ENCODE measurements at places on chromosomes 2 and 18. TPM values are rescaled to one million over a fixed set of nuclear protein-coding genes. Genes with fewer than 3 reads are reported as not detected.

DNA sequence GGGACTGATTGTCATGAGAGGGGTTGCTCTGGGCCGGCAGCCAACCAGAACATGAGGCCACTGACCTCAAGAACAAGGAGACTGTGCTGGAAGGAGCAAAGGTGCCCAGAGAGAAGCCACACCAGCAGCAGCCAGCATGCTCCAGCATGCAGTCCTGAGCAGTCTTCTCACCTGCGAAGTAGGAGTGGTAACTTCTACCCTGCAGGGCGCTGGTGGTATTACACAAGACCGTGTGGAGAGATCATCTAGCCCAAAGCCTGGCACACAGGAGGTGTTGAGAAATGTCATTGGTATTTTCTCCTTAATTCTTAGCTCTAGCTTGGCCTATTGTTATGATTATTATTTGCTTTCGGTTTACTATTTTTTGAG, 132.7 kb downstream of the TSN start:
- no peak for DNase-seq

DNA sequence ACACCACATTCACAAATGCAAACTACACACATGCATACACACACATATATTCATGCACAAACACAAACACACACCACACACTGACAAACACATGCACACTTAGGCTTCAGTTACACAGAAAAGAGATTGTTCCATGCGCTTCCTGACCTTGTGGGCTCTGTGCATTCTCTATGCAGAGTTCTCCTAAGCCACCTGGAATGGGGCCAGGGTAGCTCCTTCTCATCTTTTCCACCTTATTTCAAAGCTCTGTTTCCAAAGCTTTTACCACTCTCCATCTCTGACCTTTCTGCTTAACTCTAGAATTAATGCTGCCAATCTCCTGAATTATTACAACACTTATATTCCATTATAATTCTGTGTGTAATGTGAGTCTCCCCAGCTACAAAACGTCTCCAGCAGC, 522.3 kb upstream of the MYT1L start:
- DNase-seq: no peak

DNA sequence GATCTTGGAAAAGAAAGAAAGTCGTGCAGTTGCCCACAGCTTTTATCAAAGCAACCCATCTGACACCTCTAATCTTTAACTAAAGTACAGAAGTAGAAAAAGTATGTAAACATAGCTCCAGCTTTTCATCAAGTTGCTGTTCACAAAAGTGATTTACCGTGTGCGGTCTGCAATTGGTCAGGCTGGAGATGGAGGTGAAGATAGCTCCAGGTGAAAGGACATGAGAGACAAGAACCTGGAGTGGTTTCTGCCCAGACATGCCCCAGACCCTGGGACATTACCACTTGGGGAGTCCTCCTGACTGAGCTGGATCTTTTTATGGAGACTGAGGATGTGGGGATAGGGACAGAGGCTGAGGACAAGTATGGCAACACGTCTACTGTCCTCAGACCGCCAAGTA, 82.7 kb downstream of the LAMA1 start:
- no peak for DNase-seq

GRCh38 chr2:88666576-88666975, 24.9 kb upstream of the RPIA start:
- DNase-seq: no peak

GRCh38 chr2:147449323-147449991, 395.4 kb upstream of the ACVR2A start:
- DNase-seq: no peak

DNA sequence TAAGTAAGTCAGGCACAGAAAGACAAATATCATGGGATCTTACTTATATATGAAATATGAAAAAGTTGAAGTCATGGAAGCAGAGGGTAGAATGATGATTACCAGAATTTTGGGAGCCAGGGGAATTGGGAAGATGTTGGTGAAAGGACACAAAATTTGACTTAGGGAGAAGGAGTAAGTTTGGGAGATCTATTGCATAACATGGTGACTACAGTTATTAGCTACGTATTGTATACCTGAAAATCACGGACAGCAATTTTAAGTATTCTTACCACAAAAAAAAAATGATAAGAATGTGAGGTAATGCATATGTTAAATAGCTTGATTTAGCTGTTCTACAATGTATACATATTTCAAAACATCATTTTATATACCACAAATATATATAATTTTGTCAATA, 94.2 kb upstream of the COL5A2 start:
- no peak for DNase-seq

DNA sequence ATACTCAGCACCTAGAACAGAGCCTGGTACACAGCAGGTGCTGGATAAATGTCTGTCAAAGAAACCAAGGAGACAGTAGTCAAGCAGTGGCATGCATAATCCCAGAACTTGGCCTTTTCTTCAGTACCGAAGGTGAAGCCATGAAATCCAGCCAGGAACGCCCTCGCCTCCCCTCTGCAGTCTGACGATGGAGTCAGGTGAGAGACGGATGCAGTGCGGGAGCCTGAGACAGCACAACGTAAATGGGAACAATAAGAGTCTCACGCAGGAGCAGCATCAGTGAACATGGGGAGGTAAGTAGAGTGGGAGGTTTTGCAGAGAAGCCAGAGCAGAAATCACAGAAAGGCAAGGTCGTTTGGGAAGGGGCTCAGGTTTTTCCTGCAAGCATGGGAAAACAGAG, 389.3 kb upstream of the MYT1L start:
- no peak for DNase-seq

DNA sequence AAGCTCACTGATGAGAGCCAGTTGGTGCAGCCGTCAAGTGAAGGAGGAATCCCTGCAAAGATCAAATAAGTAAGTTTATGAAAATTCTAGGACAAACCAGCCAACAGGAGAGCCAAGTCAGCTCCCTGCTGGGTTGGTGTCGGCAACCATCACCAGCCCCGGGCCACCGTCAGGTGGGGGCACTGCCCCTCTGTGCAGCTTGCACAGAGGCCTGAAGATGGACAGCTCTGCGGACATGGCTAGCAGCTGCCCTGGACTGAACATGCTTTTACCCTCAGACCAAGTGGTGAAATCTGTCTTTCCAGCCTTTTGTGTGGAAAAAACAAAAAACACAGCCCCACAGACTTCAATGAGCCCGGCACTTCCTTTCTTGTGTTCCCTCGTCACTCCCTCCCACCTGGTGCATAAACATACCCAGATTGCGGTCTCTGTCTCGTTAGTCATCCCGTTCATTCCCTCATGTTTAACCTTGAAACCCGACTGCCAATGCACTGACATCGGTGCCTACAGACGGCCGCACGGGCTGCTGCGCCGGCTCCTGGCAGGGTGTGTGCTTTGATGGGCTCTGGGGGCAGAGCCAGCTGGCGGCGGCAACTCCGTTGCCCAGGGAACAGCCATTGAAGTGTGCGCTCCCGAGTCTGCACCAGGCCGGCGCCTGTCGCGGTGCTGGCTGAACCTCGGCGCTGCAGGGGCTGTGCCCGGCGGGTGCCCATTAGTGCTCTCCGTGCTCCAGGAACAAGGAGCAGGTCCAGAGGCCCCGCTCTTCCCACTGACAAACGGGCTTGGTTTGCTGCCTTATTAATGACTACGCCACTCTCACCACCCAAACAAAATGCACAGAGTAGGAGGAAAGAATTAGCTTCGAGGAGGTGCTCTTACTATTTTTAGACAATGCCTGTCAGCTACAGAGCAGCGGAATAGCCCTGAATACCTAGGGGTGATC, 95.3 kb downstream of the EIPR1 start:
- DNase-seq: peak; percentile 96

DNA sequence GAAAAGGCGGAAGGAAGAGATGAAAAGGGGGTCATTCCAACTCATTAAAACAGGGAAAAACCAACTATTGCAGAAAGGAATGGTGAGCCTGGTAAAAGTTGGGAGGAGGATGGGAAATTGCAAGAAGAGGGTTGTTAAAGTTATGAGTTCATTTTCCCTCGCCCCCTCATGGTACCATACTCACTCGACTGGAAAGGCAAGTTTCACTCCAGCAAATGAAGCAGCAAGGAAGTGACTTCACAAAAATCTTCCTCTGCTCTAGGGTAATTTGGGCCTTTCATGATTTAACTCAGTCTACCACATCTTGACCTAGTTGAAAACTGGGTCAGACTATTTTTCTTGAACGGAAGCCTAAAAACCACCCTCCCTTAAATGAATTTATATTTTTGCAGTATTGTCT, 22.8 kb upstream of the DAW1 start:
- no peak for DNase-seq

- DNase-seq: no peak
Measured at GRCh38 chr2:75657798-75658197, 11.2 kb downstream of the MRPL19 start.

GRCh38 chr2:131580187-131580586, 52.5 kb downstream of the CCDC74A start:
- DNase-seq: no peak

DNA sequence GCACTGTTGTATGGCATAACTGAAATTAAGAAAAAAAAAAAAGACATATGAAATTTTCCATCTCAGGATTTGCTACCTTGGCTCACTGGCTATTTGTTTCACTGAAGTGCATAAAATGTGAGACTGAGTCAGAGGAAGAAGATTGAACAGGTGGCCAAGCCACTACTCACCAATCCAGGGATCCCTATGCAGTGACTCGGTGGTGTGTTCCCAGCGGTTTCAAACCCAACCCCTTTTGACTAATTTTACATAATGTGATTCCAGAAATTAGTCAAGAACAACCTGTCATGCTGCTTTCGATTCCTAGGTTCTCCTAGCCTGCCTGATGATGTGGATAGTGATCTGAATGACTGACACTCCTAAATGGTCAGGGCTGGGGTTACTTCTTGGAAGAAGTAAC, 77.3 kb downstream of the KLHL14 start:
- no peak for DNase-seq

- DNase-seq: peak; percentile 22
Measured at GRCh38 chr2:151560289-151560688, 150.6 kb downstream of the RIF1 start.

- no peak for DNase-seq
Measured at GRCh38 chr2:191038241-191038725, 24.3 kb upstream of the STAT1 start.

- DNase-seq: no peak
Measured at GRCh38 chr2:74457549-74458131, 598 bp upstream of the WBP1 start.

- DNase-seq: no peak
Measured at GRCh38 chr2:113124181-113124961, 3.0 kb upstream of the IL1RN start.

DNA sequence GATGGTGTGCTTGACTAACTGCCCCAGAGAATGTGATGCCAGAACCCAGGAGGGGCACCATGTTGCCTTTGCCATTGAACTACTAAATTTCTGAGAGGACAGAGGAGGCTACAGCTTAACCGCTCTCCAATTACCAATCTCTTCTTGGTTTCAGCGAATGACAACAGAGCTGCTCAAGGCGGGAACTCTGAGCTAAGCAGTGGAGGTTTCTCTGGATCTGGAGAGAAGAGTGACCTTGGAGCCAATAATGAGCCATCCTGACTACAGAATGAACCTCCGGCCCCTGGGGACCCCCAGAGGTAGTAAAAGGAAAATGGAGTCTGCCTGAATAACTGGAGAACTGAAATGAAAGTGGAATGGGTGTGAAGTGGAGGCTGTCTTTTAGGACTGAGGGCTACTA, 53.2 kb downstream of the DIS3L2 start:
- DNase-seq: no peak

GRCh38 chr2:12076810-12077209, 330.4 kb downstream of the LPIN1 start:
- peak; percentile 51 for DNase-seq

DNA sequence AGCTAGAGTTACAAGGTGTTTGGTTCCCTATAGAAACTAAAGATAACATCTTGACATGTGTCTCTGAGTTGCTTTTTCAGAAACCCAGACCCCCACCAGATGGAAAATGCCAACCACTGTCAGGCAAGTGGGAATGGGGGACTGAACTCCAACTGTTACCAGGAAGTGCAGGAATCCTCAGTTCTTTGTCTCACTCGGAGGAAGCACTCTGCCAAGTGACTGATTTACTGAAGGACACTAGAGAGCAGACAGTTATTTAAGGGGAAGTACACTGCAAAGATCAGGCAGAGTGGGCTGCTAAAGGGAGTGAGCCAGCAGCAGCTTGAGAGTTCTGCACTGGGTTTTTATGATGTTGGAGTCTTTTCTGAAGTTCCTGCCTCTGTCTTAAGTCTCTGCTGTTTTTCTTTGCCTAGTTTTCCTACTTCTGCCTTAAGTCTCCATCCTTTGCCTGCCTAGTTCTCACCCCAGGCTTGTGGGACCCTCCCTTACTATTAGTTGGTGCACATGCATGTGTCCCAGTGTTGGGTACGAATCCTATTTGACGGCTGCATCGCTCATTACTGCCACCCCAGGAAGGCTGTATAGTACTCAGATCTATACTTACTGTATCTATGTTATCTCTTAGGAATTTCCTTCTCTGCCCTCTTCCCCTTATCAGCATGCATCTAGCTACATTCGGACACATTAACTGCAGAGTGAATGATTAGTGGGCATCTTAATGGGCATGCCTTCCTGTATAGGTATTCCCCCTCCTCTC, 97.1 kb downstream of the TEX51 start:
- DNase-seq: no peak

DNA sequence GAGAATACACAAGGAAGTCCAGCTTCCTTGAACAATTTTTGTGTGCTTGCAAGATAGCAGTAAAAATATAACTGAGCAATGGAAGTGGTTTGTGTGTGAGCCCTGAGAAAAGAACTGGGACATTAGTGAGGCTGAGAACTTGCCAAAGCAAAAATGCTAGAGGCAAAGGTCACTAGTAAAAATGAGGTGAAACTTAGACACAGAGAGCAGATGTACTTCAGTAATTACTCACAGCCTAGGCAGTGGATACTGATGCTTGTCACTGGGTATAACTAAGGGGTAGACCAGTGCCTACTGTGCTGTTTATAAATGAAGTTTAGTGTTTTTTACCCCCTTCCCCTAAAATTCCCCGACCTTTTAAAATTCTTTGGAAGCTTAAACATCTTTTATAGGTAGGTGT, 450.1 kb downstream of the LPIN1 start:
- DNase-seq: no peak

DNA sequence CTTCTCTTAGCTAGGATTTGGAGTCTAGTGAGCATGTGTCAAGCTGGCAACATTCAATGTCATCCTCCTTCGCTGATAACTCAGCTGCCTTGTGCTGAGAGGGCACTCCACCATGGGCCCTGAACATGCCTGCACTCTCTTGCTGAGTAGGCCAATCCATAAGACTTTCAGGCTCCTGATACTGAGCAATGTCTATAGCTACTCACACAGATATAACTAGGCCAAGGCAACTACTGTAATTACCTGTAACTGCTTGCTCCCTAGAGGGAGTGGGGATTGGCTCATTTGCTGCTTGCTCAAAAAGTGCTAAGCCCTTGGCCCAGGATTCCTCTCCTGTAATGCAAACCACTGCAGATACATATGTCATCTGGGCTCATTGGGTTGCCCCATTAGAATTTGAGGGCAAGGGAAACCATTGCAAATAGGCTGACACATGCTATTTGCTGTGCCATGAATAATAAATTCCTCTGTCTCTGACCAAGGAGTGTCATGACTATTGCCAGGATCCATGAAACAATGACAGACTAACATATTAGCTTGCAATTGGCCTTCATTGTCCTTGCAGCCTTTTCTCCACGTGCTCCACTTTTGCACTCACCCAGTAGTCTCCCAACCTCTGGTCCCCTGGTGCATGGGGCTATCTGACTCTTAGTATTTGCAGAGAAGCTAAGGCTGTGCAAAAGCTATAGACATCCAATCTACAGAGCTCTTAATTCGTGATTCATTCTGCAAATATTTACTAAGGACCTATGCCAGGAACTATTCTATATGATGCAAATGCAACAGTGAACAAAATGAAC, 36.9 kb upstream of the BMPR2 start:
- DNase-seq: no peak

ABCG8 gene
- not detected for total RNA-seq

HYCC2 gene
- total RNA-seq: 0.70 TPM

PLEK gene
- total RNA-seq: 4.3 TPM

ZNF804A gene
- not detected for total RNA-seq

All from Caki2 (cell line).